Stimulated activated CD4-positive, alpha-beta T cell treated with anti-CD3 and anti-CD28 coated beads, Interleukin-15, amount 100 ng/mL, for 24 hours (primary cell): ENCODE measurements at places on chromosomes 7 and 10.

DNA sequence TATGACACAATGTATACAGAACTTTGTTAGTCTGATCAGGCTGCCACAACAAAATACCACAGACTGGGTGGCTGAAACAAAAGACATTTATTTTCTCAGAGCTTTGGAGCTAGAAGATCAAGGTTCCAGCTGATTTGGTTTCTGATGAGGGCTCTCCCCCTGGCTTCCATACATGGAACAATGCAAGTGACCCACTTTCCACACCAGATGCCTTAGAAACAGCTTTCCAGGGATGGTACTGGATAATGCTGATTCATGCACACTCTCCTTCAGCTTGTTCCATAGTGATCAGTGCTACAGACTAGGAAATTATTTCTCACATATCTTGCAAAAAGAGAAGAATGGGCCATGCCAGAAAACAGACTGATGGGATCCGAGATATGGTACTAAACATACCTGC lies 1274.9 kb upstream of the SORCS1 start:
- DNase-seq = no peak

GRCh38 chr10:93816123-93816747 lies 58.5 kb downstream of the LGI1 start:
- peak; percentile 60 for DNase-seq

GRCh38 chr10:131858118-131858515 lies 42.7 kb upstream of the PPP2R2D start:
- DNase-seq = no peak

DNA sequence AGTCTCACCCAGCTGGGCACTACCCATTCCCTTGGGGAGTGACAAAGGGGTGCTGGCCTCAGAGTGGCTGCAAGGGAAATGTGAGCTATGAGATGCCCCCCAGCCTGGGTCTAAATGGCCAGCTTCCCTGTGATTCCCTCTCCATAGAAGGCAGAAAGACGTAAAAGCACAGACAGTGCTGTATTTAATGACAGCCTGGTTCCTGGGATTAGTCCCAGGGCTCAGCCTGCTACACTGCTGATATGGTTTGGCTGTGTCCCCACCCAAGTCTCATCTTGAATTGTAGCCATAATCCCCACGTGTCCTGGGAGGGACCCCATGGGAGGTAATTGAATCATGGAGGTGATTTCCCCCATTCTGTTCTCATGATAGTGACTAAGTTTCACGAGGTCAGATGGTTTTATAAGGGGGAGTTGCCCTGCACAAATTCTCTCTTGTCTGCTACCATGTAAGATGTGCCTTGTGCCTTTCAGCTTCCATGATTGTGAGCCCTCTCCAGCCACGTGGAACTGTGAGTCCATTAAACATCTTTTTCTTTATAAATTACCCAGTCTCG lies 23.9 kb upstream of the CALN1 start:
- DNase-seq = no peak

DNA sequence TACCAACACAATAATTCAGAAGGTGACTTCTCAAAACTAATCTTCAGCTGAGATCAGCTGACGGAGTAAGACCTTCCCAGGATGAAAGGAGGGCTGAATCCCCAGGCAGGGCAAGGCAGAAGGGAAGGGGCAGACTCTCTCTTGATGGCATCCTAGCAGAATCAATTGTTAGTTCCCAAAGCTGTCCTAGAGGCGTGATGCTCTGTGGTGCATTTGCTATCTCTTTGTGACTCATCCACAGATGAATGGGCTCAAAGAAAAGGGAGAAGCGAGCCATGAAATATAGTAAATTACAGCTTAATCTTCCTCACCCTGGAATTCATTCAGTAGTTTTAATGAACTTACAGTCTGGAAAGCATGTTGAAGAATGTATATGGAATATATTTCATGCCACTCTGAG lies 37.2 kb downstream of the PDE1C start:
- DNase-seq = no peak

DNA sequence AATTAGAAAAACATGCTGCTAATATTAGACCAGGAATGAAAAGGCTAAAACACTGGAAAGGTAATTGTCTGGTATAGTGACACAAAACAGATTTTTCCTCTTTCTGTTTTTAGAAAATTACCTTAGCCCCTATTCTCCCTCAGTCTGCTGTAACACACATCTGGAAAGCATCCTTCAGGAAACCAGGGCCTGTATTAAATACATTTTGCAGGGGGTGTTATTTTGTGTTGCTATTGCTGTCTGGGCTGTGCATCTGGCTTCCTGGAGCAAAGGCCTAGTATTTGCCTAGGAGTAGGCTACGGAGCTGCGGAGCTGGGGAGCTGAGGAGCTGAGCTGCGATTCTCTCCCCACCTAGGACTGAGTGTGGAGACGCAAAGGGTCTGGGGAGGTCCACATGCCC lies 169.3 kb downstream of the GFRA1 start:
- DNase-seq = no peak

DNA sequence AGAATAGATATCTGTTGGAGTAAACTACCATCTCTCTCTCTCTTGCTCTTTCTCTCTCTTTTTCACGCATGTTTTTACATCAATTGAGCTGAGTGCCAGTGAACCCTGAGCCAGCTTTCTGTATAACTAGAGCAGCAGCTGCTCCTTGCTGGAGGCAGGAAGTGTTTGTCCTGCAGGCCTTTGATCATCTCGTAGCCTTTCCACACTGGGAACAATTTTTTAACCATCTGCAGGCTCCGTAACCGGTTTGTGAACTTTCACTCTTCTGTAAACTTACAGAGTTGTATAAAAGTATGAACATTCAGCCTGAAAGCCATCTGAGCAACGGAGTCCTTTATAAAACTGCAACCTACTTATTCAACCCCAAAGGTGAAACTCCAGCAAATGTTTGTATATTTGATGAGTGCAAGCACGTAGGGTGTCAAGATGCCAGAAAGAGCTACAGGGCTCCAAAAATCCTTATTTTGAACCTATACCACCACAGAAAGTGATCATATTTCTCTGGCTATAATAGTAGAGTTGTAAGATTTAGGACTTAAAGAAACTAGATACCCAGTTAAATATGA lies 162.8 kb upstream of the NFE2L3 start:
- DNase-seq = no peak

DNA sequence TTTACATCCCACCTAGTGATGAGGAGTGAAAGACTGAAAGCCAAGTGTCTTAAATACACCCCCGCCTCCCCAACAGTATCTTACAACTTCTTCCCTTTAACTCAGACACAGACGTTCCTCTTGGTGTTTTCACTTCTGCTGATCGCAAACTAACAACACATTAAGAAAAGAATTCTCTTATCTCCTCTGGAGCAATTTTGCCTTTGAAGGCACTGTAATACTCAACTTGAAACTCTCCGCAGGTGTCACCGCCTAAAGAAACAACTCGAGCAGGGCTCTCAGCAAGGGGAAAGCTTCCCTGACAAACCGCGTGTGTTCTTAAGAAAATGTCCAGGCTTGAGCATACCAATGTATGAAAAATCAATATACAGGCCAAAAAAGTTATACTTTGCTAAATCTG lies 452 bp downstream of the SEMA3C start:
- peak; percentile 1 for DNase-seq

DNA sequence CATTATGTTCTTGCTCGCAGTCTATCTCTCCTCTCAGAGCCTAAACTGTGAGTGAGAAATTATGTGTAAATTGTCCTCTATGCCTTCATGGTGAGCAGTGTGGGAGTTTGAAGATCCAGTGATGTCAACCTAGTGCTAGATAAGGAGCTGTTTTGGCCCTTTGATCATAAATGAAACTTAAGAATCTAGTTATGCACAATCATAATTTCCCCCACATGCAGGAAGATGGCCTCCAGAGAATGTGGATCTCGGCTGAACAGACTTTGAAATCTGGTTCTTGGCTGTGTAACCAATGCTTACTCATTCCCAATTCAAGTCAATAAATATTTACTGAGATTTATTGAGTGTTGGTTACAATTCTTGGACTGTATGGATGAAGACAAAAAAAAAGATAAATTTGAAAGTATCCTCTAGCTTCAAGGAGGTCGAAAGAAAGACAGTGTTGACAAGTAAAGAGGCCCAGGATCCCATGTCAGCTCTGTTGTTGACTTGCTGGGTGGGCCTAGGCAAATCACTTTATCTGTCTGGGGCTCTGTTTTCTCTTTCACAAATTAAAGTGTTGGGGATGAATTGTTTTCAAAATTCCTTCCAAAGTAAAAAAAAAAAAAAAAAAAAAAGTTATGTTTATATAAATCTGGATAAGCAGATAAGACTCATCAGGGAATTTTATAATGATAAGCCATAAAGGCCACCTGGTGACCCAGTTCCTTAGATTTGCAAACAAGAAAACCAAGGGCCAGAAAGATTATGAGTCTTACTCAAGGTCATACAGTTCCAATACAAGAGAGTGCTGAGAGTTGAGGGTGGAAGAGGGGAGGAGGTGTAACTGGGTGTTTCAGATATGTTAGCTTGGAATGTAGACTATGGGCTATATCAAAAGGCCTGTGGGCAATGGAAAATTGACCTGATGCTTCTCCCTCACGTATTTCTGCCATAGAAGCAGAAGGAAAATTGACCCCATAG lies 969.9 kb downstream of the KCNMA1 start:
- no peak for DNase-seq

GRCh38 chr10:51241461-51241860 lies 167.2 kb downstream of the PRKG1 start:
- no peak for DNase-seq

GRCh38 chr10:133277993-133278576 lies 1.4 kb upstream of the ADAM8 start:
- DNase-seq = no peak

- no peak for DNase-seq
Measured at GRCh38 chr10:102652170-102652916, 8.1 kb downstream of the TRIM8 start.

DNA sequence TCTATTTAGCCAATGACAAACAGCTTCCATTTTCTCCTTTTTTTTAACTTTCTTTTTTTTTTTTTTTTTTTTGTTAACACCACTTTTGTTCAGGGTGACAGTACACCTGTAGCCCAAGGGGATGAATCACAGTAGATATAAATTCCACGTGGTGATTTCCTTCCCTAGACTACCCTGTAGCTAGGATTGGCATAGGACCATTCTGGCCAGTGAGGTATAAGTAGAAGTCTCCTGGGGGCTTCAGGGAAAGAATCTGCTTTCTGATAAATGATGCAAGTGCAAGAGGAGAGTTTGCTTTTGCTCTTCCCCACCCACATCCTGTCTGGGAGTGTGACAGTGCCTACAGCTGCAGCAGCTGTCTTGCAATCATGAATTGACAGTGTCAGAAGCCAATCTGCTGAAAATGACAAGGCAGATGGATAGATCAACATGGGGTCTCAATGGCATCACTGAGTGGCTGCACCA lies 63.2 kb upstream of the TOMM7 start:
- peak; percentile 75 for DNase-seq

DNA sequence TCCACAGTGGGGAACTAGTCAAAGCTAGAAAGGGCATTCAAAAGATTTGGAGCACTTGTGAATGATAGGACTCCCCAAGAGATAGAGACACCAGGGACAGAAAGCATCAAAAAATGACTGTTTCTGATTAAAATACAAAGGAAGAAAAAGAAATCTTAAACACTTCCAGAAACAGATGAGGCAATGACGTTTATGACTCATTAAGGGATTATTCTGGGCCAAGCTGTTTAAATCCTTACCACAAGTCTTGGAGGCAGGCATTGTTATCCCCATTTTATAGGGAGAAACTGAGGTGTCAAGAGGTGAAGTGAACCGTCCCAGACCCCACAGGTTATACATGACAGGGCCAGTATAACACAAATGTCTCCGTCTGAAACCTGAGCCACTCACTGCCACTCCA lies 68.3 kb upstream of the AMPH start:
- no peak for DNase-seq

GRCh38 chr10:133165556-133166503 lies 5.8 kb downstream of the KNDC1 start:
- no peak for DNase-seq

- DNase-seq = no peak
Measured at GRCh38 chr7:150663802-150664494, 21.6 kb upstream of the GIMAP2 start.

DNA sequence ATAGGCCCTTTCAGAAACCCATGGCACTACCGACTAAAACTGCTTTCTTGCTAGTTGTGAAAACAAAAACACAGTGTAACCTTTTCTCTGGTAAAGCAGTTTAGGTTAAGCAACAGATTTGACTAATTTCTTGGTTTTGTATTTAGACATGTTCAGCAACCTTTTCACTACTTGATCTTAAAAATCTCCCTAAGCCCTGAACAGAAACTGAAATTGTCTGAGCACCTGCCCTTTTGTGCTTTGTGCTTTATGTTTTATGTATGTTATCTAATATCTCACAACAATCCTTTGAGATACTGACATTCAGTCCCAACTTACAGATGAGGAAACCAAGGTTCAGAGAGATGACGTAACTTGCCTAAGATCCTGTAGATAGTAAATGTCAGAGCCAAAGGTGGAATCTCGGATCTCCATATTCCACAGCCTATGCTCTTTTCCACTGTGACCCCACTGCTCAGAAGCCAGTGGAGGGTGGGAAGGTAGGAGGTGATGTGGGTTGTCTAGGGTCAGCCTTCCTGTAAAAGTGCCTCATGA lies 146.6 kb downstream of the LCOR start:
- DNase-seq = peak; percentile 12

GRCh38 chr10:6024334-6024682 lies 37.9 kb downstream of the IL2RA start:
- DNase-seq = no peak

DNA sequence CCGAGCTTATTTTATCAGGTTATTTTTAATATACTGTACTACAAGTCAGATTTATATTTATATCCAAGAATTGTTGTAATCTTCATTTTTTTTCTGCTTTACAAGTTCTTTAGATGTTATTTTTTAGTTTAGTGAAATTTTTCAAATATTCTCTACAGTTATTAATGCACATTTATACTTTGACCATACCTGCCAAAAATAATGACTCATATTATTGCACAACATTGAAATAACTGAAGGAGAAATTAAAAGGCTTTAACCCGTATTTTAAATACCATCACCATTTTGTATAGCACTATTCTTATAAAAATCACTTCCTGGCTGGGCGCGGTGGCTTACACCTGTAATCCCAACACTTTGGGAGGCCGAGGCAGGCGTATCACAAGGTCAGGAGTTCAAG lies 278.5 kb downstream of the BICC1 start:
- no peak for DNase-seq

- DNase-seq = no peak
Measured at GRCh38 chr7:665736-666453, 60.6 kb upstream of the DNAAF5 start.

DNA sequence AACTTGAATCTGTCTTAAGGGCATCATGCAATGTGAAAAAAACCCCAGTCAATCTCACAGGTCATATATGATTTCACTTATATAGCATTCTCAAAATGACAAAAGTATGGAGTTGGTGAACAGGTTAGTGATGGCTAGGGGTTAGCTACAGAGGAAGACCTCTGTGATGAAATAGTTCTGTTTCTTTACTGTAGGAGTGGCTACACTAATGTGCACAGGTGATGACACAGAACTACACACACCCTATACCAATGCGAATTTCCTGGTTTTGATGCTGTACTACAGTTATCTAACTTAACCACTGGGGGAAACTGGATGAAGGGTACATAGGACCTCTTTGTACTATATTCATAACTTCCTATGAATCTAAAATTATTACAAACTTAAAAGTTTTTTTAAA lies 541.8 kb downstream of the PARD3 start:
- no peak for DNase-seq
